ENCODE measurements at places on chromosomes 6 and 20. TPM values are rescaled to one million over a fixed set of nuclear protein-coding genes. Genes with fewer than 3 reads are reported as not detected.

GRCh38 chr20:20407891-20408805 lies 40.2 kb downstream of the INSM1 start:
- DNase-seq, result no peak

Gene CAPN11
- polyA plus RNA-seq, result 0.17 TPM

DNA sequence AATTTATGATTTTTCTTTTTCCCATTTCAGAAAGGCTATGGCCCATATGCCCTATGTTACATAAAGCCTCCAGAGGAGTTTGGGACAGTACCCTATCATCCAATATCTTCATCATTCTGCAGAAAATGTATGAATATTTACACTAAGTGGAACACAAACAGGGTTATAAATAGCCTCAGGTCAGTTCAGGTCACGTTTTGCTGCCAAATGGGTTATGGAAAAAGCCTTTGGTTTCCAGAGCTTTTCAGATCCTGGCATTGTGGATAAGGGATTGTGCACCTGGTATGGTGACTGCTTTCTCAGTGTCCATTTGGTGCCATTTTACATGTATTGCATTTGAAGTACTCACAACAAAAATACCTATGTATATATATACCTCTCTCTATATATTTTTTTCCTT lies 29.4 kb downstream of the UTRN start:
- DNase-seq, result no peak

DNA sequence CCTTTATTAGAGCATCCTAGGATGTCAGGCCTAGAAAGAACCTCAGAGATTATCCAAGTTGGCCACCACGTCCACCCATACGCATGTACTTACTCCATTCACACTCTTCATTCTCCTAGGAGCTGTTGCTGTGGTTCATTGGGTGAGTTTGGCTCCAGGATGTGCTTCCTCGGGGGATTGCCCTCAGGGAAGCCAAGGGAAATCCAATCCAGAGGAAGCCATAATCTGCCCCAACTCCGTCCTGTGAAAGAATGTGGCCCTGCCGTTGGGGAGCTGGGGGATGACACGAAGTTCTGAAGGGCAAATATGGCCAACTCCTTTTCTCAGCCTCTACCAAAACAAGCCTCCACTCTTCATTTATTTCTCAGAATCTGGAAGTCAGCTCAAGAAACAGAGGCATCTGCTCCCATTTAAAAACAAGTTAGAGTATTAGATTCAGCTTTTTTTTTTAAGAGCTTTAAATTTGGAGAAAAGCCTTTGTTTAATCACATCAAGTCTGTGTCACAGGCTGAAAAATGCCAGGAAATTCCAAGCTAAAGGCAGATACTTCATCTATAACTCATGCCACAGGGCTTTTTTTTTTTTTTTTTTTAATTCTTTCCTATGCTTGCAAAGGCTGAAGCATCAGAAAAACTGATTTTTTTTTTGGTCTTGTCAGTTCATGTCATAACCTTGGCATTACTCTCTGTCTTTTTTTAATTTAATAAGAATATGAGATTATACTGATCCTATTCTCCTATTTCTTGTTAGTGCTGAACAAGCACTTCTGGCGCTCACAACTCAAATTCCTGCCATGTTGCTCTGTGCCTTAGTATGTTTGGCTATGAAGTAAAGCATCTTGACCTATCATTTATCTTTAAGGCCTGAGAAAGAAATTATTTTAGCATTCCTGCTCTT lies 480.9 kb upstream of the MARCKS start:
- DNase-seq, result no peak
